HCEC 1CT (cell line): ENCODE measurements at places on chromosomes 7 and 10.

- DNase-seq = peak; percentile 9
Measured at GRCh38 chr7:143979998-143980397, 20.1 kb upstream of the OR6B1 start.

DNA sequence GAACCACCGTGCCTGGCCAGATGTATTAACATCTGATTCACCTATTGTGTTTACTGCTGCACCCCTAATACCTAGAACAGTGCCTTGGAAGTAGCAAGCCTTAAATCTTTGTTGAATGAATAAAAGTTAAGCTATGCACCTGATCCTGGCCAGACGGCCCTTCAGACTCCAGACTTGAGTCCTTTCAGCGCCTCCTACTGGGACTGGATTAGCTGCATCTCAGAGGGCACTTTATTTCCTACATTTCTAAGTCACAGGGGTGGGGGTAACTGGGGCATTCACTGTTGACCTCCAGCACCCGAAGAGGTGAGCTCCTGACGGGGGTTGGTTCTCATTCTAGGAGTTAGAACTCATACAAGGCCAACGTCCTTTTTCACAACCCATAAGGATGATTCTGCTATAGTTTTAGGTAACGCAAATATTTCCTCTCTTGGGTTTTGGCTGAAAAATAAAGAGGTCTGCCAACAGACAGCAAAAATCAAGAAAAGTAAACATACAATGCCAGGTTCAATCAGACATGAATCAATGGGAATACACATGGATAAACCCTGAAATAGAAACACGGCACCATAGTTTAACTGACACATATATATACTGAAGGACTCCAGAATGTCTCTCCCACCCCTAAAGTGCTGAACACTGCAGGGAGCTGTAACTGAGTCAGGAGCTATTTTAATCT lies 48.0 kb upstream of the DLG5 start:
- peak; percentile 42 for DNase-seq

- DNase-seq = no peak
Measured at GRCh38 chr10:72356987-72357386, 2.3 kb upstream of the DNAJB12 start.

DNA sequence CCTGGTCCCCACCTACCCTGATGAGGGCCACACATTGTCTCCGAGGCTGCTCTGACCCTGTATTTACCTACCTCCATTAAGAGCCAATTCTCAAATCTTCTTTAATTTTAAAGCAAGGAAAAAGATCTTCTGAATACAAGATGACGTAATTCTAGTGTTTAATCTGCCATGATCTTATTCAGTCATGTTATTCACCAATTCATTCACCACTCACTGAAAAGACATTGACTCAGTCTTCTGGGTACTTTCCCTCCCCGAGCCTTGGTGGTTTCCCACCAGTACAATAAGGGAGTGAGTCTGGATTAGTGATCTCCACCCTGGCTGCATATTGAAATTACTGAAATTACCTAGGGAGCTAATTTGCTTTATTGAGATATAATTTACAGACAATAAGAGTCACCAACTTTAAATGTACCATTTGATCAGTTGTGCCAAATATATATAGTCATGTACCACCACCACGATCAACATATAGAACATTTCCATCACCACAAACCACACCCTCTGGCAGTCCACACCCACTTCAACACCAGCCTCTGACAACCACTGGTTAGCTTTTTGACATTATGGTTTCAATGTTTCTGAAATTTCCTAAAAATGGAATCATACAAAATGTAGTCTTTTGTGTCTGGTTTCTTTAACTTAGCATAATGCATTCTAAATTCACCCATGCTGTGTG lies 117.5 kb upstream of the UNC5B start:
- no peak for DNase-seq

DNA sequence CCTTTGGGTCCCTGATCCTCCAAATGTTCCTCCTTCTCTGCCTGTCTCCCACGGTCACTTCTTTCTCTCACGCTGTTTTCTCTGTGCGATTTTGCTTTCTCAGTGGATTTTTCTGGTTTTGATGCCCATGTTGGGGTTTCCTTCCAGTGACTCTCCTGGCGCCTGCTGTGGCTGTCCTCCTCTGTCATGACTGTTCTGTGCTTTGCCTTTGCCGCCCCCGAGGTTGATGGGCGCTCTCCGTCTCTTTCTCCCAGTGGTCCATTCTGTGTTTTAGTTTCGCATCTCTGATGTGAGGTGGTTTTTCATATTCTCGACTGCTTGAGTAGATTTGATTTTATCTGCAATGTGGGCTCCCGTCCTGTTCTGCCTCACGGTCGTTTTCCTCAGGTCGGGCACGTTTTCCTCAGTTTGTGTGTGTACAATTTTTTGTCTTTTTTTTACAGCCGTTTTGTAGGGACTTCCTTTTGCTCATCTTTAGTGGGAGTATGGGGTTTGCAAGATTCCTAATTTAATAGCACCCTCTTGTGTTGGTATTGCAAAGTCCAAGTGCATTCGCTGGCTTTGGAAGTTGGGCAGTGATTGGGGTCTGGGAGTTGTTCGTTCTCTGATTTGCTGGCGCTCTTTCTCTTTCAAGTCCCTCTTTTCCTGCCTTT lies 100.0 kb downstream of the INPP5A start:
- peak; percentile 56 for DNase-seq

GRCh38 chr7:2471022-2471329 lies 5.2 kb downstream of the GRIFIN start:
- DNase-seq = peak; percentile 35

GRCh38 chr7:128205068-128205467 lies 36.0 kb upstream of the LEP start:
- no peak for DNase-seq

- peak; percentile 59 for DNase-seq
Measured at GRCh38 chr10:102230264-102230860, 4.3 kb downstream of the ELOVL3 start.

DNA sequence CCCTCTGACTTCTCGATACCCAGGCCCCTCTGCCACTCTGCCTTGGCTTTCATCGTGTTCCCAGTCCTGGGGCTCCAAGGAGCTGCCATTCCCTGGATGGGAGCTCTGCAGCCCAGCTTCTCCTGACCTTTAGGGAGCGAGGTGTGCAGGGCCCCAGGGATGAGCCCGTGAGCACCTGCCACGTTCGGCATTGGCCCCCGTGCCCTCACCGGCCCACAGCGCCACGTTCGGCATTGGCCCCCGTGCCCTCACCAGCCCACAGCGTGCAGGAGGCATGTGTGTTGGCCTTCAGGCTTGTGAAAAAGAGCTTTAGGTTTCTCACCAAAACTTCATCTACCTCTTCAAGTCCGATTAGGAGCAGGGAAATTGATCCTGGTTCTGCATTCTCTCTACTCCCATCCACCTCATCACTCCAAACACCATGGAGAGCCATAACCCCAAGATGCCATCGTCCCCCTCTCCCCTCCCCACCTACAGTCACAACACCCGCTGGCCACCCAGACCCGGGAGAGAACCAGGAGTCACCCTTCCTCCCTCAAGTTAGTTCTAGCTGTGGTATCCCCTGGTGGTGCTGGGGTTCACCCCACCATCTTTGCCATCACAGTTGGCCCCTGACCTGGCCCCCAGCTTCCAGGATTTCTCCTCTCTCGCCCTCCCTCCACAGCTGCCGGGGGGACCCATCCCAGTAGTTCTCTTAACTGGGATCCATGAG lies 119.4 kb upstream of the NPS start:
- DNase-seq = no peak

DNA sequence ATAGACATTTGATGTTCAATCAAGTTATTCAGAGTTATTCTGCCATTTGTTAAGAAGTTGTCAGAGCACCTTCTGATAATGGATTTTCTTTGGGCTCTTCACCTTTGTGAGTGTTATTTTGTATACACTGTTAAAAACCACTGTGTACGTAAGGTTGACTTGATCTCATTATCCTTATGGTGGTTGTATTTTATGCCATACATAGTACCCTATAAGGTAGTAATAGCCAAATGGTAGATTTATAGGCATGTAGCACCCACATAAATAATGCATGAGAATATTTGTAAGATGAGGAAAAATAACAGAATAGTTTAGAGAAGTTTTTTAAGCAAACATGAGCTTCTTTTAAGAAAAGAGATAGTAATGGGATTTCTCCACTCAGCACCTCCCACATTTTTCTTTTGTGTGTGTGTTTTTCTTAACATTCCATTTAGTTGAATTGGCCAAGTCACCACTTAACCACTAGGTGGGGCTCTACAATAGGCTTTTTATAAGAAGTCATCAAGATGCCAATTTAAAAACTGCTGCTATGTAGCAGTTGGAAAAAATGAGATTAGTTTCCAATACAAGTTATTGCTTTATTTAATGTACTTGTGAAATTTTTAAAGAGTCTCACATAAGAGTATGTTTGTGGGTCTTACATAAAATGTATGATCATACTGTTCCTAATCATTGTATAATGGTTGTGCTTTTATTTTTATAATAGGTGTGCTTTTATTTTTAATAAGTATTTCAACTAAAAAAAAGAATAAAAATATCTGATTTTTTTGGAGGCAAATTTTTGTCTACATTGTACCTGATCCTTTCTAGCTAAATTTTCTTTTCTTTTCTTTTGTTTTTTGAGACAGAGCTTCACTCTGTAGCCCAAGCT lies 41.1 kb upstream of the STMP1 start:
- DNase-seq = peak; percentile 87

- no peak for DNase-seq
Measured at GRCh38 chr7:76187272-76187671, 14.4 kb upstream of the SRRM3 start.

- DNase-seq = no peak
Measured at GRCh38 chr7:132069306-132069705, 507.0 kb downstream of the PLXNA4 start.
